ENCODE measurements at places on chromosomes 4 and X.

- no peak for DNase-seq
Observed at GRCh38 chr4:169675825-169676224, 55.4 kb downstream of the CLCN3 start.

GRCh38 chr4:40916880-40917279, 167.1 kb downstream of the NSUN7 start:
- DNase-seq, result peak; percentile 44

- DNase-seq, result no peak
Observed at GRCh38 chr4:164768516-164768915, 14.6 kb downstream of the SMIM31 start.

DNA sequence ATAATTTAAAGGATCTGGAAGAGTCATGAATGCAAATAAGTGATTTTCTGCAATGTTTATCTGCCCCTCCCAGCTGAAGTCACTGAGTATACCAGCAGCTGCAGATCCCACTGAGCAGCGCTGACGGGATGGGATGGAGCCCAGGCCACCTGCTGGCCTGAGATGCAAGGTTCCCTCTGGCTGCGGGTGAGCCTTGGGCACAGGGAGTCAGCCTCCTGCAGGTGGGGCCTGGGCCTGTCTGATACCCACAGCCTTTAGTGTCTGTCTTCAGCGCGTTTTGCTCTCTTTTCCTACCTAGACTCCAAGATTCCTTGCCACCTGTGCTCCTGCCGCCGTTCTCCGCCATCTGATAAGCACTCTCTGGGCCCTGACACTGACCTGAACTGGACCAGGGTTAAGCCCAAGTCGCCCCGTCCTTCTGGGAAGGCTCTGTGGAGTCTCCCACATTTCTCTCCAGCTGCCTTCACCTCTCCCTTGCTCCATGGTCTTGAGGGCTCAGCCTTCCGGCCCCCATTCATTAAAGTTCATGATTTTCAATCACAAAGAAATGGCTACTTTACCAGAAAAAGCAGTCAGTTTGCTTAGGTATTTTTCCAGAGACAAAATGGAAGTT, 223.1 kb upstream of the FAT1 start:
- no peak for DNase-seq

DNA sequence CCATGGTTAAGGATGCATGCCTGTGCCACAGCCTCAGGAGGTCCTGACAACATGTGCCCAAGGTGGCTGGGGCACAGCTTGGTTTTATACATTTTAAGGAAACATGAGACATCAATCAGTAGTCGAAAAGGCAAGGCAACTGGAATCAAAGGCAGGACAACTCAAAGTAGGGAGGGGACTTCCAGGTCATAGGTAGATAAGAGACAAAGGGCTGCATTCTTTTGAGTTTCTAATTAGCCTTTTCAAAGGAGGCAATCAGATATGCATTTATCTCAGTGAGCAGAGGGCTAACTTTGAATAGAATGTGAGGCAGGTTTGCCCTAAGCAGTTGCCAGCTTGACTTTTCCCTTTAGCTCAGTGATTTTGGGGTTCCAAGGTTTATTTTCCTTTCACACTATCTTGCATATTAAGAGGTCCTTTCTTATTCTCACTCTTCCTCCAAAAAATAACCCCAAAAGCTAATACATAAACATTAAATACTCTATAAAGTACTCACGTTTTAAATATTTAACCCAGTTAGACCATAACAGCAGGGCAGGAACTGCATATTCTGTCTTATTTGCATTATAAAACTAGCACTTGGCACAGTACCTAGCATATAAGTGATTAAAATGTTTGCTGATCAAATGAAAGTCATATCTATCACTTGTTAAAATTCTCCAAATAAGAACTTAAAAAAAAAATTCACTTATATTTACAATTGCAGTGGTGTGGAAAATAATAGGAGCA, 36.3 kb upstream of the UGT8 start:
- no peak for DNase-seq

DNA sequence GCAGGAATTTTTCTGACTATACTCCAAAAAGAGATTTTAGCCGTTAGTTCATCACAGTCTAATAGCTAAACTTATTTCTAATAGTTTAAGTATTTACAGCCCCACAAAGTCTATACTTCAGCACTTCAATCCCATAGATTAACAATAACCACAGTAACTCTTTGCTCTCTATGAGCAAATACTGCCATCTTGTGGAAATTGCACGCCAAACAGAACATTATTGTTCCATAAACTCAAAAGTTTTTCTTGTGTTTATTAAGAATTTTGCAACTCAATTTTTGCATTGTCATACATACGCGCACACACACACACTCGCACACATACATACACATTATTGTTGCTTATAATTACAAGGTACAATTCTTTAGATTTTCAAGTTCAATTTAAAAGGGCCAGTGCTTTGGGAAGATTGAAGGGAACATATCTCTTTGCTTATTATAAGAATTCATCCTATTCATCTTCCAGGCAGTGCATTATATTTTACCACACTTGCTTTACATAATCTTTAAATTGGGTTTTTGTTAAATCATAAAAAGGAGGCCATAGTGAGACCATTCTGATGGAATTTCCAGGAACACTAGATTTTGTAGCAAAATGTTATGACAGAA, 63.8 kb upstream of the ATOH1 start:
- DNase-seq, result peak; percentile 68

- DNase-seq, result no peak
Observed at GRCh38 chrX:24547961-24548360, 82.9 kb downstream of the PDK3 start.

- no peak for DNase-seq
Observed at GRCh38 chr4:80070880-80071603, 2.0 kb downstream of the ANTXR2 start.

DNA sequence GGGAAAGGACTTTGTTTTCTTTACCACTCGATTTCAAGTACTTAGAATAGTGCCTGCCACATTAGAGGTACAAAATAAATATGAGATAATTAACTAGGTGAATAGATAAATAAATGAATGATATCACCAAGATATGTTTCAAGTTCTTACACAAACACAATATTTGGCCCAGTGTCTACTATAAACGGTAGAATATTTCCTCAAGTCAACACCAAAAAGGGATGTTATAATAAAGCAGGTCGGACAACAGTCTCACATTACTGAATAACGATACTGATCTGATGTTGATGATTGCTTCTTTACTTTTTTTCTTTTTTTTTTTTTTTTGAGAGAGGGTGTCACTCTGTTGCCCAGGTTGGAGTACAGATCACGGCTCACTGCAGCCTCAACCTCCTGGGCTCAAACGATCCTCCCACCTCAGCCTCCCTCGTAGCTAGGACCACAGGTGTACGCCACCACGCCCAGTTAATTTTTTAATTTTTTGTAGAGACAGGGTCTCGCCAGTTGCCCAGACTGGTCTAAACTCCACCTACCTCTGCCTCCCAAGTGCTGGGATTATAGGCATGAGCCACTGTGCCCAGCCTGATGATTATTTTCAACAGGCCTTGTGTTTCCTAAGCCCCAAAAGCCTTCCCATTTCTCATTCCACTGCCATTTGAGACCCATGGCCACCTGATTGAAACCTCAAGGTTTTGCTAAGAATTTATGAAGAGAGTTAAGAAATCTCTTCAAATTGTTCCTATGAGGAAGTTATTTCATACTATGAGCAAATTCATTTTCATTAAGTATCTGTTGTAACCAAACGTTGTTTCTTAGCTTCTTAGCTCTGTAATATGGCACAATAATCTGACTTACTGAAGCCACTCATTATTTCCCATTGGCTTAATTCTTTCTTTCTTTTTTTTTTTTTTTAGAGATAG, 2.3 kb downstream of the MANBA start:
- DNase-seq, result peak; percentile 75

GRCh38 chrX:119791437-119792231, at the start of gene RPL39:
RPL39 (minus strand) TSS chrX:119791630; CDS start chrX:119791576, 54 bp downstream.
- peak; percentile 84 for DNase-seq

GRCh38 chrX:153878345-153878744, 7.6 kb downstream of the L1CAM start:
- no peak for DNase-seq

- peak; percentile 11 for DNase-seq
Observed at GRCh38 chrX:6021316-6022091, 207.2 kb downstream of the NLGN4X start.

- no peak for DNase-seq
Observed at GRCh38 chrX:14357314-14357713, 172.0 kb upstream of the GLRA2 start.

- DNase-seq, result no peak
Observed at GRCh38 chrX:150856101-150856500, 42.4 kb downstream of the CD99L2 start.

GRCh38 chr4:188989371-188989770, 850.1 kb downstream of the TRIML1 start:
- DNase-seq, result no peak

DNA sequence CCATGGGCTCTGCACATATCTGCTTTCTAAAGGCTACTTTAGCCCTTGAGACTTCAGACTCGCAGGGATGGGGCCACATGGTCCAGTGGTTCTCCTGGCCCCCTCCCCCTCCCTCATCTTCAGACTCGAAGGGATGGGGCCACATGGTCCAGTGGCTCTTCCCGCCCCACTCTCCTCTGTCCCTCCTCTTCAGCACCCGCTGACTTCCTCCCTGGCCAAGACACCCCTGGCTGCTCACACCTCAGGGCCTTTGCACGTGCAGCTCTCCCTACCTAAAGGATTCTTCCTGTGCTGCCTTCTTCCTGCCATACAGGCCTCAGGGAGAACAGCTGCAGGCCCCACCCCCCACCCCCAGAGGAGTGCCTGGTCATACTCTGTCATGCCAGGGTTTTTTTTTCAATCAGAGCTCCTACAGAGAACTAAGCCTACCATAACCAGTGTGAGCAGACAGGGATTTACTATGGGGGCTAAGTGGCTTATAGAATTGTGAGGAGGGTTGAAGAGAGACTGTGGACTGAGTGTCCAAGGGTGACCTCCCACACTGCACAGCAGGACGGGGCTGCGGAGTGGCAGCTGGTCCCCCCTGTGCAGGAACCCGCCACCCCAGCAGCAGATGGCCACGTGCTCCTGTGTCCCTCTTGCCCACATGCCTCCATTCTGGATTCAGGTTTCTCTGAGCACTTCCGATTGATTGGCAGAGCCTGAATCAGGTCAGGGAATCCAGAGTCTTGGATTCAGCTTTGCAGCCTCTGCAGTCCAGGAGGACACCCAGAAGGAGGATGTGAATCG, 6.1 kb upstream of the SPON2 start:
- DNase-seq, result no peak

GRCh38 chr4:47543331-47543730, 58.3 kb downstream of the ATP10D start:
- DNase-seq, result no peak

DNA sequence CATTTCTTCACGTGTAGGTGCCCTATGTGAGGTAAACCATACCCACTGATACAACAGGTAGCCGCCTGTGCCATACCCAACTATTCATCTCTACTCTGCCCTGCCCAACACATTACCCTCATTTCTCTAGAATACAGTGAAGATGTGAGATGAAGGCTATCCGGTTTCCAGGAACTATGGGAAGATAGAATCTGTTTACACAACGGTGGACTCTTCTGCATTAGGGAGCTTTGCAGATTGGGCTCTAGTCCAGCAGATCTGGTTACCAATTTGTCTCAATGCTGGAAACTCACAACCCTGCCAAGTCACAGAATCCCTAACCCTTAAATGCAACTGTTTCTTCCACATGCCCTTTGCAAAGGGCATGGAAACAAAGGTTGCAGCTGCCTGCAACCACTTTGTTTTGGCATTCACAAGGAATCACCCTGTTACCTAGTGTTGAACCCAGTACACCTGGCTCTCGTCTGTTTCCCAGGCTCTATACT, 6.4 kb upstream of the SLAIN2 start:
- no peak for DNase-seq

DNA sequence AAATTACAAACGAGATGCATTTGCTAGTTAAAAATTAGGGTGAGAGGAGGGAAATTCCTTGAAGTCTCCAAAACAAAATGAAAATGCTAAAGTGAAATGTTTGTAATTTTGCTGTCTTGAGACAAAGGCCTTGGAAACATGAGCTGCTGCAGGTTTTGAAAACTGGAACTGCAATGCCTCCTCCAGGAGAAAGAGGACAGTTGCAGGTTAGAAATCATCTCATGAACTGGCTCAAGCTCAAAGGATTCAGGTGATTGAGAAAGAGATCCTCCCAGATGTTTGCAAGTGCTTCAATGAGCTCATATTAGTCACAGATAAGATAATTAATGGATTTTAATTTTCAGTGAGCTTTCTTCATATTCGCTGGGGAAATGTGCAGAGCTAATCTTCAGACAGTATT, 32.4 kb downstream of the SMPX start:
- DNase-seq, result no peak

GRCh38 chrX:117969782-117970181, 146.8 kb downstream of the KLHL13 start:
- no peak for DNase-seq

- DNase-seq, result no peak
Observed at GRCh38 chr4:158606969-158607368, 64.7 kb downstream of the C4orf46 start.

DNA sequence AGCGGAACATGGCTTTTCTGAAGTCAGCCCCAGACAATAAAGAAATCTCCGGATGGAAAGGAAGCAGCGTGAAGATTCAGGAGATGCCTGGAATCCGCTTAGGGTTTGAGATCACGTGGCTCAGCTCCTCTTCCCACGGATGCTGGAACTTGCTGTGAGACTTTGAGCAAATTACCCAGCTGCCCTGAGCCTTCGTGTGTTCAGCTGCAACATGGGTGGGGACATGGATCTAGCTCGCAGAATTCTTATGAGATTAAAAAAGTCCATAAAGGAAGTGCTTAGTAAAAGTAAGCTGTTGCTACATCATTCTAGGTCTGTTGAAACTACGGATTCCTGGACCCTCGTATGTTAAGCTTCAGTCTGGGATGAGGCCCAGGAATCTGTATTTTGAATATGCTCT, 55.7 kb upstream of the STIM2 start:
- DNase-seq, result no peak

GRCh38 chr4:83905952-83906351, 370.0 kb downstream of the GPAT3 start:
- no peak for DNase-seq

GRCh38 chrX:39449352-39449751, 648.1 kb downstream of the MID1IP1 start:
- DNase-seq, result no peak

DNA sequence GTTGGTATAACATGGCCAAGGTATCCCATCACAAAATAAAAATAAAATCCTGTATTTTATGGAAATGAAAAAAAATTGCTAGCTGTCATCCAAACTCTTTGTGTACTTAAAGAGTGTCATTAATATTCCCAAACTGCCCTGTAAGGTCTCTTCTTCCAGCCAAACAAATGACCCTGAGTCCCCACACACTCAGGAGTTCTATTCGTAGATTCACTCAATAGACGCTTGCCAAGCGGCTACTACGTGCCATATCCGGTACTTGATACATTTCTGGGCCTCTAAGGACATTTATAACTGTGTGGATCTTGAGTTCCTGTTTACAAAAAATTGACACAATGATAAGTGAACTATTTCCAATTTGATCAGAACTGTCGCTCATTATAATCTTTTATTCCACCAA, 245.1 kb downstream of the SCFD2 start:
- no peak for DNase-seq

GRCh38 chrX:115332832-115333231, 43.3 kb downstream of the LUZP4 start:
- no peak for DNase-seq

GRCh38 chr4:99817309-99817890, 773 bp downstream of the DAPP1 start:
- DNase-seq, result peak; percentile 69

Data from suppressor macrophage treated with lipopolysaccharide for 4 hours (primary cell).